ENCODE measurements at places on chromosomes 1 and 21.

DNA sequence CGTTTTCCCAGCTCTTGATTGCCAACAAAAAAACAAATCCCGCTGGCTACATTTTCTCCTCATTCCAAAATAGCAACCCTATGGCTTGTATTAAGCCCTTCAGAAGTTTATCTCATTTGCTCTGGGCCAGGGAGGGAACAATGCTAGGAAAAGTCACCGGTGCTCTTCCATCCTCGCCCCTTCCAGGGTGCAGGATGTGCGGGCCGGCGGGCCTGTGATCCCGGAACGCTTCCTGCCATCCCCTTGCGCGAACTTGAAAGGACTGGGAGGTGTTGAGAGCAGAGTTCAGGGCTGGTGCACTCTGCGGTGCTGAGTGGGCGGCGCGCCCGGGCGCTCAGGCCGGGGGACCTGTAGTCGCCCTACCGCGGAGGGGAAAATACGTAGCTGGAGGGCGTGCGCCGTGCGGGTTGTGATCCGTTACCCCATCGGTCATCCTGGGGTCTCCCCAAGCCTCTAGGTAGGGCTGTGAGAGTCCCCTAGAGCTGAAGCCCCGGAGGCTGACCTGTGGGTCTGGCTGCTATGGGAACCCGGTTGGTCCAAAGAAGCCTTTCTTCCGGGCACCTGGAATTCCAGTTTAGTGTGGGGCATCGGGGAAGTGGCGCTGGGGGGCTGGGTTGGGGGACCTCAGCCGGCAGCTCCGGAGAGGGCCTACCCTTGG lies 13.1 kb downstream of the NR5A2 start:
- ATAC-seq: no peak

- ATAC-seq: peak; percentile 95
These were observed 179.6 kb upstream of the ESRRG start for GRCh38 chr1:216902669-216903381.

GRCh38 chr1:117164209-117164608 lies 42.7 kb upstream of the TRIM45 start:
- ATAC-seq: no peak

DNA sequence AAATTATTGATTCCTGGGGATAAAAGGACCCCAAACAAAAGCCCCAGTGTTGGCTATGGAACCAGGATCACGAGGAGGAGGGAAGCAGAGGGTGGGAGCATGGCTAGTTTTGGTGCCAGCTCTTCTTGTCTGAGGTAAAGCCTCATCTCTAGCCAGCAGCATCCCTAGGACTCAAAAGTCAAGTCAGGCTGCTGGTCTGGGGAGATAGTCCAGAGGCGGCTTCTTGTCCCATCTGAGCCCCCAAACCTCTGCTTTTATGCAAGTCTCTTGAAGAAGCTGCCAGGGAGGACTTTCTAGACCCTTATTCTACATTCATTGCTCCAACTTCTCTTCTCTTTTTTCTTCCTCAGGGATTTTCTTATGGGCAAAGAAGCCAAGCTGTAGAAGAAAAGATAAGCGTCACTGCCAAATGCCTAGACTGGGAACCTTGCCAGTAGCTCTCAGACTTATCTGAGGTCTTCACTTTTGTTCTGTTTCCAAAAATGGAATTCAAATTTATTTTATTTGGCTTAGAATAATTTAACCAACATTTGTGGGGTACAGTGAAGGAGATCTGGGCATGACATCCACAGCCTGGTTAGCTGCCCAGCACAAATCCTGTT lies 6.9 kb upstream of the ANKRD35 start:
- ATAC-seq: no peak

- no peak for ATAC-seq
These were observed 24.0 kb downstream of the PTPRC start for GRCh38 chr1:198662821-198663220.

DNA sequence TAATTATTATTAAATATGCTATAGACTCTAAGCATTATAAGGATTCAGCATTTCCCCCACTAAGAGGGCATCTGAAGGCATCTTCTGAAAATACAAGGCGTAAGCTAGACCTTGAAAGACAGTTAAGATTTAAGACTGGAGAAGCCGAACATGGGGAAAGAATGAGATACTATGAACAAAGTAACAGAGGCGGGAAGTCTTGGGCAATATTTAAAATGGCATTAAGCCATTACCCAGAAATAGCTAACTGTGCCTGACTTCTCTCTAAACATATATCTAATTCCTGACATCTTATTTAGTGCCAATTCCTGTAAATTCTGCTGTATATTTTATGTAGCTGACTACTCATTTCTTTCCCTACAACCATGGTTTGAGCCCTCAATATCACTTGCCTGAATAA lies 20.9 kb downstream of the DPH5 start:
- ATAC-seq: peak; percentile 31

GRCh38 chr1:38546636-38547035 lies 312.9 kb downstream of the RRAGC start:
- no peak for ATAC-seq

GRCh38 chr21:14591377-14591776 lies 45.3 kb upstream of the SAMSN1 start:
- peak; percentile 97 for ATAC-seq

DNA sequence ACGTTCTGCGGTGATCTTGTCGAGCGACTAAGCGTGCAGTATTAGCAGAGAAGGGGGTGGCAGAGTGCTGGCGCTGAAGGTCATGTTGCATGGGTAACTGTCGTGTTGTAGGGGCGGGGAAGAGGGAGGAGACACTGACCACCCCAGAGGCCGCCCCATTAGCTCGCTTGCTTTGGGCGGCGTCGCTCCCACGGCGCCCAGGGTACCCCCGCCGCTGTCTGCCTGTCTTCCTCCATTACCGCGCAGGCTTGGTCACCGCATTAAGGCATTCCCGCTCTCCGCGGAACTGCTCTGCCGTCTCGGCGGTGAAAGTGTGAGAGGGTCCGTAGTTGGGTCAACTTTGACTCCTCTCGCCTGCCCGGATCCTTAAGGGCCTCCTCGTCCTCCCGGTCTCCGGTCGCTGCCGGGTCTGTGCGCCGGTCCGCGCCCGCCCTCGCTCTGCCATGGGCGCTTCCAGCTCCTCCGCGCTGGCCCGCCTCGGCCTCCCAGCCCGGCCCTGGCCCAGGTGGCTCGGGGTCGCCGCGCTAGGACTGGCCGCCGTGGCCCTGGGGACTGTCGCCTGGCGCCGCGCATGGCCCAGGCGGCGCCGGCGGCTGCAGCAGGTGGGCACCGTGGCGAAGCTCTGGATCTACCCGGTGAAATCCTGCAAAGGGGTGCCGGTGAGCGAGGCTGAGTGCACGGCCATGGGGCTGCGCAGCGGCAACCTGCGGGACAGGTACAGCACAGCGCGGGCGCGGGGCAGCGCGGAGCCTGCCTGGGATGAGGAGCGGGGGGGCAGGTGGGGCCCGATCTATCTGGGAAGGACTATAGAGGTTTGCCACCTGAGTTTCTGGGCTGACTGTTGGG lies at the start of gene MTARC2:
Gene MTARC2 (plus strand): TSS at position 234 of the 846 bp plus-strand sequence. CDS start 210 bp downstream, at position 444.
- peak; percentile 77 for ATAC-seq

DNA sequence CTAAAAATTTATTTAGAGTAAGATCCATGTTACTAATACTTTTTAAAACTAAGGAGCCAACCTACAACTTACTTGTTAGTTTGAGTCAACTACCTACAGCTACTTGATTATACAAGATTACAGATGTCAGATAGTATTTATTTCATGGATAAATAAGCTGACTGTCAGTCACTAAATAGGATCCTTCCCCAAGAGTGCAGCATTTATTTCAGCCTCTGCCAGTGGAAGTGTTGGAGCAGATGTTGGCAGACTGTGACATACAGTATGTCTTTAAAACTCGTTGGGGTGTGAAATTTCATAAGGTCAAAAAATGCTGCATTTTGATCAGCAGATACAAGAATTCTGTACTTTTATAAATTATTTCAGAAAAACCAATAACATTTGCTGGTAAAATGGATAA lies 156.2 kb downstream of the AKT3 start:
- no peak for ATAC-seq

GRCh38 chr1:214857716-214858115 lies 224.8 kb upstream of the KCNK2 start:
- ATAC-seq: no peak

- ATAC-seq: peak; percentile 49
These were observed 72.9 kb downstream of the SKI start for GRCh38 chr1:2300851-2301606.

DNA sequence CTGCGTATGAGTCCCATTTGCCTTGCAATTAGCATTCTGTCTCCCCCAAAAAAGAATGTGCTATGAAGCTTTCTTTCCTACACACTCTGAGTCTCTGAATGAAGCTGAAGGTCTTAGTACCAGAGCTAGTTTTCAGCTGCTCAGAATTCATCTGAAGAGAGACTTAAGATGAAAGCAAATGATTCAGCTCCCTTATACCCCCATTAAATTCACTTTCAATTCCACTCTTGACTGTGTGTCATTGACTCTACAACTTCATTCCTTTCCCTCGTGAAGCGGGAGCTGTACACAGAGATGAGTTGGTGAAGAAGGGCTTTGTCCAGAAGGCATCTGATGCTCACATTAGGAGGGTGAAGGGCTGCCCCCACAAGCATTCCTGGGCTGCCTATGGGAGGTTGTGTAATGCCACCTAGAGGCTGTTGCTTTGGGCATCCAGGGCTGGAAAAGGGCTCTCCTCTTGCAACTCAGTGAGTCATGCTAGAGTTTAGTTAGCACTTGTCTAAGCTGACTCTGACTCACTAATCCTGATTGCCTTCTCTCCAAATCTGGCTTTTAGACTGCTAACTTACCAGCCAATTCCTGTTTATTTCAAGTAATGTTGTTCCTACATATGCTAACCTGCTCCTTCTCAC lies 1.8 kb downstream of the SPRR1B start:
- ATAC-seq: peak; percentile 87

DNA sequence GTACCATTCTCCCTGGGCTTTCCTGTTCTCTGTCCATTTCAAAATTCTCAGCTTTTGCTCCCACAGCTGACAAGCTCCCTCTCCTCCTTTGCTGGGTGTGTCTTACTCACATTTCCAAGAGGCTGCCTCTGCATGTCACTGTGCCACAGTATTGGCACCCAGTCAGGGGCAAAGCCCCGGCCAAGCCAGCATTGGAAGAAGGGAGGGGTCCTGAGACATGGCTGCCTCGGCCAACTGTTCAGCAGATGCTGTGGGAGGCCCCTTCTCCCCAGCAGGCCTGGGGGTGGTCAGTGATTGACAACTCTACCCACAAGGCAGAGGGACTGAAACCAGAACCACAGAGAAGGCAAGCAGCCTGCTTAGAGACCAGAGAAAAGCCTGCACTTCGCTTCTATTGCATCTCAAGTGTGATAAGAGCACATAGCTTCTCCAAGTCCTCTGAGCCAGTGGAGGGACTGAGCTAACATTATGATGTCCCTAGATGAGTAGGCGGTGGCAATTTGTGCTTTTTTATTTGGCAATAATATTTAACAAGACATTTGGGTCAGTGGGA lies 294.1 kb downstream of the SIPA1L2 start:
- ATAC-seq: peak; percentile 35

DNA sequence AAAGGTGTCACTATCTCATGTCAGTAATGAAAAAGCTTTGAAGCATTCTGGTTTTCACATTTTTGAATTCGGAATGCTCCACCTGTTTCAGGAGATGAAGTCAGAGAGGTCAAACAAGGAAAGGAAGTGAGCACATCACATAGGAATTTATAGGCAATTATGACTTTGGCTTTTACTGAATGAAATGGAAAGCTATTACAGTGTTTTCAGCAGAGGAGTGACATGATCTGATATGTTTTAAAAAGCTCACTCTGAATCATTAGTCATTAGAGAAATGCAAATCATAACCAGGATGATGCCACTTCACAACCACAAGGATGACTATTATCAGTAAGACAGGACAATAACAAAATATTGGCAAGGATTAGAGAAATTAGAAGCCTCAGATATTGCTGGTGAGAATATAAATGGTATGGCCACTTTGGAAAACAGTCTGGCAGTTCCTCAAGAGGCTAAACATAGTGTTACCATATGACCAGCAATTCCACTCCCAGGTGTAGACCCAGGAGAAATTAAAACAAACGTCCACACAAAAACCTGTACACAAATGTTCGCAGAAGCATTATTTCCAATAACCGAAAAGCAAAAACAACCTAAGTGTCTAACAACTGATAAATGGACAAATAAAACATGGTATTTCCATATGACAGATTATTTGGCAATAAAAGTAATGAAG lies 7.5 kb downstream of the TAF1A start:
- peak; percentile 67 for ATAC-seq

DNA sequence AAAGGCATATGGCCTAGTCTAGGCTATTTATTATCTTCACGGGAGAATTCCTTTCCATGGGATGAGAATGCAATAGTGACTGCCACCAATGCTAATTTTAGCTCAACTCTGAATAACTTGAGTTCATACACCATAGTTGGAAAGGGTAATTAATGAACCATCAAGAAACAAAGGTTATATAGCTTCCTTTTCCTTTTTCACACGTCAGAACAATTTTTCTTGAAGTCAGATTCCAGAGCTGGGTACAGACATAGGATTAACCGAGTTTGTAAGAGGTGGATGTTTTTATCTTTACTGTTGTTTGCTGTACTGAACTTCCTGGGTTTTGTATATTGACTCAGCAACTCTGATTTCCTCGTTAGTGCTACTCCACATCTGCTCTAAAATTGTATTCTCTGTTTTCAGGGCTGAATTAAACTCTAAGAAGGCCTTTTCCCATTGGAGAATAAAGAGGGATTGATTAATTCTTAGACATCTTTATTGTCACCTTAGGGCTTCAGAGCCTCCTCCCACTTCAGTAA lies 262.0 kb downstream of the NUF2 start:
- ATAC-seq: no peak

DNA sequence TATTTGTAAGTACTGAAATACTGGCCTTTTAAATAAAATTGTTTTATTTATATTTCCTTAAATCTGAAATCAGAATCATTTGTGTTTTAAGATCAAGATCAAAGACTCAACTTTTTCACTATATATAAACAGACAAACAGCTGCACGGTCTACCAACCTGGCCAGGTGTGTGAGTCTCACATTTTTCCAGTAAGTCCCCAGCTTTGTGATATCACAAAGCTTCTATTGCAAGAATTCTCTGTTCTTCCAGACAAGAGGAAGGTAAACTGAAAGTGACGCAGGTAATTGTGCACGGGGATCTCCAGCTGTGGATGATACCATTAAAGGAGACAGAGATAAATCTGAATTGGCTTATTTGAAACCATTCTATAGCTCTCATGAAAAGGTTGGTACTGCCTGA lies 41.2 kb upstream of the CYP2J2 start:
- ATAC-seq: no peak

DNA sequence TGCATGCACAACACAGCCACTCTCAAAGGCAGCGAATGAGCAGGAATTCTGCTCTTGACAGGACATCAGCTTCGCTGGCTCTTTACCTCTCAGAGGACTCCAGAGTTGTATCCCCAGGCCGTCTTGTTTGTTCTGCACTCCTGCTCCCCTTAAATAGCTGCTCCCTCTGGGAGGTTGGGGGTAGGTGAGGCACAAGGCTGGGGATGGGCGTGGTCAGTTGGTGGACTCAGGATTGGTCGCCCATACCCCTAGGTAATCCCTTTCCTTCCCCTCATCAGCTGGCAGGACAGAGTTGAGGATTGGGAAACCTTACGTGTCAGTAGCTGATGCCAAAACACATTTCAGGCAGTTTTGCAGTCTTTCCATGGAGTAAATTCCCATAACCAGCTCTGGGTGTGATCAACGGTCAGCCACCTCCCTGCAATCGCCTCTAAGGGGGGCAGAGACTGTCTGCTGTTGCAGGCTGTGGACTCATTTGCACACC lies at the start of gene PLA2G2A:
Gene PLA2G2A (minus strand): TSS at position 125 of the 484 bp plus-strand sequence. CDS start 845 bp downstream, outside the sequence.
- no peak for ATAC-seq

Data from esophagus mucosa (tissue), 1 donor.